ENCODE measurements at places on chromosomes 3 and 15.

DNA sequence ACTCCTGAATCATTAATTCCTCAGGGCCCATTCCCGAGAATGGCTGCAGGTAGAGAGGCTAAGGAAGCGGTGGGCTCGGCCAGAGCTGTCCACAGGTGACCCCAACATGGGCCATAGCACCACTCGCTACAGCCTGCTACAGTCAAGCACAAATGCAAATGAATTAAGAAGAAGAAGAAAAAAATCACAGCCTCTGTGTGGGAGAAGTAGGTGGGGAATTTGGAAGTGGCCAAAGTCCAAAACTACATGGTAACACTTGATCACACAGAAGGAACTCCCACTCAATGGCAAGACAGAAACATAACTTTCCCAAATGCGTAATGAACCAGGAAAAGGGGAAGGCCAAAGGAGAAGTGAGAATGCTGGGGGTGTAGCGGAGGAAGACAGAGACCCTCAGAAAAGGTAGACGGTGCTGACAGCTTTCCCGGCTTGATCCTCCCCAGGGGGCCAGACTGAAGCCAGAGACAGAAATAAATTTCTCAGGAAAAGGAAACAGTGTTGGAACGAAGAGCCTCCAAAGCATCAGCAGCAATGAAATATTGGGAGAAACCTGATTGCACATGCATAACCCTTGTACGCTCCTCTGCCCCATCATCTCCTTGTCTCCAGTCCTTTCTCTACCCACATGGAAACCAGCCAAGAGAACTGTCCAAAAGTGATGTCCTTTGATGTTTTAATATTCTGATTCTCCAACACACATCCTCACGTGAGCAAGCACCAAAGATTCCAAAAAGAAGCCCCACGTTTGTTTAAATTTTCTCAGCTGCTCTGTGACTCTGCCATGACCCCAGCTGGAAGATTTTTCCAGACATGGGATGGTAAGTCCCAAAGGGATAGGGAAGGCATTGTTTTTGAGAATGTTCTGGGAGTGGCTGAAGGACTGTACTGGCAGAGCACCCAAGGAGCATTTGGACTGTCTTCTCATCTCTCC, 107.6 kb downstream of the OXNAD1 start:
- DNase-seq, result no peak

GRCh38 chr3:53194210-53195065, 33.4 kb downstream of the PRKCD start:
- no peak for DNase-seq

GRCh38 chr3:46935168-46935858, 41.2 kb downstream of the CCDC12 start:
- DNase-seq, result peak; percentile 88

GRCh38 chr3:72259755-72260587, 475.0 kb upstream of the PROK2 start:
- DNase-seq, result no peak

- no peak for DNase-seq
These were observed 136.0 kb downstream of the HCN4 start for GRCh38 chr15:73232776-73233175.

GRCh38 chr3:66211779-66212178, 9.0 kb upstream of the SLC25A26 start:
- DNase-seq, result no peak

DNA sequence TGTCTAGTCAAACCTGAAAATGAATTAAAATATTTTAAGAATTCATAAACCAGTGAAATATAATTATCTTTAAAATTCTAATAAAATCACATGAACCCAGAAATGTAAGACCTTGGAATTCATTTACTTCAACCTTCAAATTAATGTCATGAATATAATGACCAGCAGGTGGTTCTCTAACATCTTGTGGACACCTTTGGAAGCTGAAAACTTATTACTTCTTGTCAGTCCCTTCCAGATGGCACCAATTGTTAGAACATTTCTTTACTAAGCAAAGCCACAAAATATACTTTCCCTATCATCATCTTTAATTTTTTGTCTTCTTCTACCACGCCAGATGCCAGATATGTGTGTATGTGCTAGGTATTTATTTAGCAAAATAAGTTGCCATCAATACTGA, 240.0 kb downstream of the MBNL1 start:
- no peak for DNase-seq

DNA sequence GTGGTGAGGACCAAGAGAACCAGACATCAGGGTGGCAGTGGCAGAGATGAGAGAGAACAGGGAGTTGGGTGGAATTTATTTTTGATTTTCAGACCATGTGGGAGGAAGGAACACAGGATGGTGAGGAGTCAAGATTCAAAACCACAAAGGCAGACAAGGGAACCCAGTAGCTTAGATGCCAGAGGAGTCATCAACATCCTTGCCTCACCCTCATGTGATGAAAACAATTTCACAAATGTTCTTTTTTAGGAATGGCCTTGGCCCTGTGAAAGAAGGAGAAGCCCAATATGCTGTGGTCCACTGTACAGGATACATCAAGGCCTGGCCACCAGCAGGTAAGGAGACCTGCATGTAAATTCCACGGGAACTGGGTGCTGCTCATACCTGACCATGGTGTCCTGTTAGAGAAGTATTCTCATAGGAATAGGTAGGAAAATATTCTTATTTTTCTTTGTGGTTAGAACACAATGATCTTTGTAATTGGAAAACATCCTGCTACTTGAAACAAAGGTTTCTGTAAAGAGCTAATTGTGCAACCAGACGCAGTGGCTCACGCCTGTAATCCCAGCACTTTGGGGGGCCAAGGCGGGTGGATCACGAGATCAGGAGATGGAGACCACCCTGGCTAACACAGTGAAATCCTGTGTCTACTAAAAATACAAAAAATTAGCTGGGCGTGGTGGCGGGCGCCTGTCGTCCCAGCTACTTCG, 110.0 kb downstream of the ARNT2 start:
- DNase-seq, result no peak

DNA sequence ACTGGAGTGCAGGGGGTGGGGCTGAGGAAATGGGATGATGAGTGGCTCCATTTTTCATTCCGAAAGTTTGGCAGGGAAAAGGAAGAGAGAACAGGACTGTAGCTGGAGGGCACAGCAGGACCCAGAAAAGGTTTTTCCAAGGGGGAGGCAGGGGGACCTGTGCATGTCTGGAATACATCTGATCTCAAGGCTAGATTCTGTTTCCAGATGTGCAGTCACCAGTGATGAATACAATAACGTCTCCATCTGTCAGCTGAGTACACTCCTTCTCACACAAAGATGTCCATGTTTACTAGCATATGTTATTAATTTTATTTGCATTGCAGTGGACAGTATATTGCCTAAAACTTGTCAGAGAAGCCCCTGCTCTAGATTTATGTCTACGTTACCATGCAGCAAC, 39.9 kb upstream of the PRTG start:
- DNase-seq, result no peak

DNA sequence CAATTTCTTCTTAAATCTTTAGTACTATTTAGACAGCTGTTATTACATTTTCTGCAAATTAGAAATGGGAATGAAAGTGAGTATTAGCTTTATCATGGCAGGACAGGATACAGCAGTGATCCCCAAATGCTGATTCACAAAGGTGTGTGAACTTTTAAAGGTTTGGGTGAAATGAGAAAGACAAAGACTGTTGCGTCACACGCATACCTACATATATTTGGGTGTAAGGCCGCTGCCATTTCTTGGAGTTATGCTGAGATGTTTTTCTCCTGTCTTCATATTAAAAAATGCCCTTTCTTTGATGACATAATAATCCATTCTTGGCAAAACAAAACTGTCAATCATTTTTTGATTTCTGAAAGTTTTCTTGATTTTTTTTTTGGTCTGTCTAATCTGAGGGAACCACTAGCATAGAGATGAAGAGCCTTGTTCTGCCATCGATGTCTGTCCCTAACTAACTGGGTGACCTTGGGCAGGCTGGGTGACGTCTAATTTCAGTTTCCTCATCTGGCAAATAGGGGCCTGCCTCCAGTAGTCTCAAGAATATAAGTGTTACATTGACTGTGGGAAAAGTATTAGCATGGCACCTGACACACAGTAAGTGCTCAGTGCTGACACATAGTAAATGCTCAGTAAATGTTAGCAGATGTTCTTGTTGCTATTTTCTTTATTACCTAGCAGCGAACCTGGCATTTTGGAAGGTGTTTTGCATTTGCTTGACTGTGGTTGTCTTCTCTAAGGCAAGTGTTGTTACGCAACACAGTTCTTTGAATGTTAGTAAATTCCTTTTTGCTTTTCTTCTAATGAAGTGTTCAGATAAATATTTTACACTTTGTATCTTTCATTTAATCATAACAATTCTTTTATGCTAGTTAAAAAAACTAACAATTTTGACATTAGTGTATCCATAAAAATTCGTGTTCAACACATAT, 5.0 kb downstream of the MITF start:
- DNase-seq, result no peak

DNA sequence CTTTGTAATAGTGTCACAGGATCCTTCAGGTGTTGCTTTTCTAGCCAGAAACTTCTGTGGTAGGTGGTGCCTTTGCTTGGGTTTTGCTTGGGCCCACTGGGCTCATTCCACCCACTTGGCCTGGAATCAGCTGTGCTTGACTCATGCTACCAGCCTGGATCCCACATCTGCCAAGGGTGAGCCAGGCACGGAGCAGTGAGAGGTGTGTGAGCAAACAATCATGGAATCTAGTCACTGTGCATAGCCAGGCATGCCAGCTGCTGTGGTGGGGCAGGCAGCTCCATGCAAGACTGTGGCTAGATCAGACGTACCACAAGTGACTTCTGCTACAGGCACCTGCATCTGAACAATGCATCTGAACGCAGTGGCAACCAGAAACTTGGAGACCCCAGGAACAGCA, 275.9 kb downstream of the UBE2E2 start:
- no peak for DNase-seq

DNA sequence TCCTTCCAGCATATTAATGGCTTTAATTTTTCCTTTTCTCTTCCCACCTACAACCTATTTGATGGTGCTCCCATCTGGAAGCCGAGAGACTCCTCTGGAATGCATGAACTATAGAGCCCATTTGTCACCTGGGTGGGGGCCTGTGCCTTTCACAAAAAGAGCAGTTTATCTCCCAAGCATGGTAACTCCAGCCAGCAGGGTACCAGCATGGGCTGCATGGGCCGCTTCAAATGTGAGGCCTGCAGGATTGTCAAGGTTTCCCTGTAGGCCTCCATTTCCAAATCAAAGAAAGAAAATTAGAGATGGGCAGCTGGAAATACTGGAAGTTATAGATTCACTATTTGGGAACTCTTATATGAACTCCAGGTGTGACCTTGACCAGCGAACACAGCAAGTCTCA, 50.7 kb upstream of the SKOR1 start:
- DNase-seq, result no peak

GRCh38 chr3:130462089-130462488, 54.9 kb upstream of the COL6A6 start:
- no peak for DNase-seq

GRCh38 chr15:30985081-30985531, 6.3 kb downstream of the MTMR10 start:
- DNase-seq, result peak; percentile 35

- DNase-seq, result no peak
These were observed 139.0 kb downstream of the CTNNB1 start for GRCh38 chr3:41338276-41338675.

- DNase-seq, result no peak
These were observed 11.1 kb downstream of the GPR176 start for GRCh38 chr15:39909007-39909406.

DNA sequence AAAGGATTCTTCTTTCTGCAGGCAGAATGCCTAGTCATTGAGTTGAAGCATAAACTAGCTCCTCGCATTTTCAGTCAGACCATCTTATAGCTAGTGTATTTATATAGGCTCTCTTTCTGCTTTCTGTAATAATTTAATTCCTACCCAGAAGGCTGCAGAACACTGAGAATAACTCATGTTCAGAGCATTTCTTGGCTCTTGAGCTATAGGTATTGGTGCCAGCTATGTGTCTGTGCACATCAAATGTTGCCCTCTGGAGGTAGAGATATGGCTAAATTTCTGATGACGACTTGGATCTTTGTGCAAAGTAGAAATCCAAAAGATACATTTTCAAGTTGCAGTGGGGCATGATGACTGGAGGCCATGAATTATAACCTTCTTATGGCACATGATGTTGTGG, 336.2 kb upstream of the TPM1 start:
- DNase-seq, result no peak

- DNase-seq, result no peak
These were observed 125.2 kb downstream of the OCA2 start for GRCh38 chr15:27973886-27974285.

GRCh38 chr3:140472306-140473020, 205.4 kb upstream of the TRIM42 start:
- no peak for DNase-seq

GRCh38 chr15:73704869-73705645, 20.9 kb downstream of the CD276 start:
- DNase-seq, result no peak

DNA sequence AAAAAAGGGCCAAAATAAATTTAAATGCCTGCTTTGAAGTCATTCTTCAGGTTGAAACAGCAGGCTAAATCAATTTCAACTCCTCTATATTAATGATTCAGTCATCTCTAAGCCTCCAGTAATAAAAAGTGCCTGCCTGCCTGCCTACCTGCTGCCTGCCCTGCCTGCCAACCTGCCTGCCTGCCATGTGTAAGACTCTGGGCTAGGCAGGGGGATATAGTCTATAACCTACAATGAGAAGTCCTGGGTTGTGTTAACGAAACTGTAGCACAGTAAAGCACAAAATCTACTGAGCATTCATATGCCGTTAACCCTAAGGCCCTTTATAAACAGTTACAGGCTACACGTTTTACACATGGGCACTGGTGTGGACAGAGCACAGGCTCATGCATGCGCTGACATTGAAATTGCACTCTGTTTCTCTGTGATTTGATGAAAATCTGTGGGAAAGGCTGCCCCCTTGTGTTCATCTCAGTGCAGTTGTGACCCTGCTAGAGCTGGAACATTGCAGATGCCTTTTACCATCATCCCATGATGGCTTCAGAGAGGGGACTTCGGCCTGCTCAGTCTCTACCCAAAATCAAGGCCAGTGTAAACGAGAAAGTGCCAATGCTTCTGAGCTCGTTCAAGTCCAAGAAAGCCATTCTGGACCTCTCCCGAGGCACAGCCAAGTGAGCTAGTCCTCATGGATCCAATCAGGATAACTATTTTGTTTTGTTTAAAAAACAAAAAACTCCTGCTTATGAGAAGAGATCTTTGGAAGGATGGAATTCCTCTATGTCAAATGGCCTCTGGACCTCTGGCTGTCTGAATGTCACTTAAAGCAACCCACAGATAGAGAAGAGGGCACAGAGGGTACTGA, 64.6 kb downstream of the EFL1 start:
- DNase-seq, result peak; percentile 70

GRCh38 chr15:34682674-34683073, 72.1 kb downstream of the GJD2 start:
- peak; percentile 26 for DNase-seq

DNA sequence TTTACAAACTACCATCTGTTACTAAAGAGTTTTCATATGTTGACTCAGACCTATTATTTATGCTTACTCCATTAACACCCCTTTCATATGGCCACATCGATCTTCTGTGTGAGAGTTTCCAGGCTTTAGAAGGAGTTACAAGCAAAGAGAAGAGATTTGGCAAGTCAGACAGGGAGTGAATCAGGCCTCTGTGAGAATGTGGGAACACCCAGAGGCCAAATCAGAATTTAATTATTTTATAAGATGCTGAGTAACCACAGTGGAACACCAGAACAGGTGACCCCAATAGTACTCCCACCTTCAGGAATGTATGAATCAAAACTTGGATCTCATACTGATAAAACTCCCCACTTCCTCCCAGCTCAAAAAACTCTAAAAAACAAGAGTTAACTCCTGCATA, 42.0 kb downstream of the IFT57 start:
- no peak for DNase-seq

- DNase-seq, result no peak
These were observed 18.4 kb upstream of the TIPARP start for GRCh38 chr3:156655819-156656550.
